ENCODE measurements at places on chromosomes 5 and 9. TPM values are rescaled to one million over a fixed set of nuclear protein-coding genes. Genes with fewer than 3 reads are reported as not detected.

The FGFR4 gene
- total RNA-seq = 4.8 TPM

The SIGMAR1 gene
- 73.2 TPM for total RNA-seq

The ANAPC2 gene
- 39.2 TPM for total RNA-seq

The LRRC70 gene
- total RNA-seq = 0.64 TPM

- no peak for DNase-seq
Measured at GRCh38 chr5:80284720-80285119, 28.9 kb upstream of the SERINC5 start.

GRCh38 chr9:85553475-85553874 is 188.3 kb downstream of the AGTPBP1 start:
- no peak for DNase-seq

Measured in astrocyte (in vitro differentiated cells and primary cell).